NCI-H2107 (cell line): ENCODE measurements at places on chromosomes 1 and 21.

DNA sequence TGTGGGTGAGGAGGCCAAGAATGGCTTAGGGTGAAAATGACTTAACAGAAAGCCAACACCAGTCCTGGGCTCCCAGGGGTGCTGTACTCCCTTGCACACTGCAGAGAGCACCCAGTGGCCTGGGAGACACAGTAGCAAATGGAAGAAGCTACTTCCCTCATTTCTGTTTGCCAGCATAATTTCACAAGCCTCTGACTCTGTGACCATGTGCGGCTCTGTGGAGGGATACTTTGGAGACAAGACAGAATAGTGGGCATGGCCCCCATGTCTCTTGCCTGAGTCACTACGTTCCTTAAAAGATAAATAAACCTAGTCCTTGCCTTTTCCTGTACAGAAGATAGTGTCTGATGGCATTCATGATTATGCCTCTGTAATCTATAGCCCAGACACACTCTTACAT is 38.1 kb downstream of the TRIM62 start:
- no peak for DNase-seq

DNA sequence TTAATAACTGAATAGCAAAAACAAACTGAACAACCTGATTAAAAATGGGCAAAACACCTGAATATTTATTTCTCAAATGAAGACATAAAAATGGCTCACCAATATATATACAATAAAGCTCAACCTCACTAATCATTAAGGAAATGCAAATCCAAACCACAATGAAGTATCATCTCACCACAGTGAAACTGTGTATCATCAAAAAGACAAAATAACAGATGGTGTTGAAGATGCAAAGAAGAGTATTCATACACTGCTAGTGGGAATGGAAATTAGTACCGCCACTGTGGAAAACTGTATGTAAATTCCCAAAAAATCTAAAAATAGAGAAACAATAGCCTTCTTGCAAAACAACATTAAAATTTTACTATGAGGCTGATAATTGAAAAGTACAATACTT is 1660.1 kb upstream of the B3GALT2 start:
- no peak for DNase-seq

DNA sequence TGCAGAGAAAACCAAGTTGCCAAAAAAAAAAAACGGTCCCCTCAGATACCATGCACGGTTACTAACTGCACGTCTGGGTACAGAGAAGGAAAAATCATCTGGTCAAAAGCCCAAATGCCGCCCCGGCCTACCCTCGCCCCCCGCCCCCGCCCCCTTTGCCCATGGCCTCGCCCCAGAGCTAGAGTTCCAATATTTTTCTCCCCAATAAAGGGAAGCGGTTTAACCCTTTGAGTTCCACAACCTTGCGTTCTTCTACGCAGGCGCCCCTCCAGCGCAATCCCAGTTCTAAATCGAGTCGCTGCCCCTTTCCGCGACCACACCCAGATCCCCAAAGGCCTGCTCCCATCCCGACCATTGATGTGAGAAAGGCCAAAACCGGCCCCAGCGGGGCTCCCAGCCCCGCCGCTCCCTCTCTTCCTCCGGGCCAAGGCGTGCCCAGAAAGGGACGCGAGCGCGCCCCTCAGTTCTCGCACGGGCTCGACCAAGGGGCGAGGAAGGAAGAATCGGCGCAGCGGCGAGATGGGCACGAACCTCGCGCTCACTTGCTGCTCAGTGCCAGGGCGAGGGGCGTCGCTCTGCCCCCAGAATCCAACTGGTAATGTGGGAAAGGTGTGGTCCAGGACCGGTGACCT is 797 bp downstream of the WDR47 start:
- DNase-seq, result no peak

DNA sequence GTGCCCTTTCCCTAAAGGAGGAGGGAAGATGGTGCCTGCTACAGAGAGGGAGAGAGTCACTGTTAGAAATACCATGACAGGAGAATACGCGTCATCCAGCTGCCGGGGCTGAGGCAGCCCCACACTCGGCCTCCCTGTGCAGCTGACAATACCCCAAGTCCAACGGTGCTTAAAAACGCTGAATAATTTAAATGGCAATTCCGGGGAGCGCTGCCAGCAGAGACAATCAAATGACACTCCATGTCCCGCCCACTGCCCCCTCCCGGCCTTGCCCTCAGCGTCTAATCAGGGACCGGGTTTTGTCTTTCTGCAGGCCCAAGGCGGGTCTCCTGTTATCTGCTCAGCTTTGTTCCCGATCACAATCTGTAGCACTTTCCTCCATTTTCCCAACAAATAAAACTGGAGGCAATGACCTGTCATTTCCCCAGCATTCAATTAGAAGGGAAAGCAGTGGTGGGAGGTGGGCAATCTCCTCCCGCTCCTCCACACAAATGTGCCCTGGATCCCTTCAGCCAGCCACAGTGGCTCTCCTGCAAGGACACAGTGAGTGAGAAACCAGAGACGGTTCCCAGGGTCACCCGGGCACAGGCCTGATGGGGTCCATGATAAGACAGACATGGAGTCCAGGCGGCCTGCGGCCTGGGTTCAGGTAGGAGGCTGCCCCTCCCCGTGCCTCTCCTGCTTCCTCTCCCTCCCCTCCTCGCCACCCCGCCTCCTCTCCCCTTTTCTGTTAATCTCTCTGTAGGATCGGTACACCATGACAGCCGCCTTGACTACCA is 42.7 kb upstream of the AJAP1 start:
- no peak for DNase-seq

DNA sequence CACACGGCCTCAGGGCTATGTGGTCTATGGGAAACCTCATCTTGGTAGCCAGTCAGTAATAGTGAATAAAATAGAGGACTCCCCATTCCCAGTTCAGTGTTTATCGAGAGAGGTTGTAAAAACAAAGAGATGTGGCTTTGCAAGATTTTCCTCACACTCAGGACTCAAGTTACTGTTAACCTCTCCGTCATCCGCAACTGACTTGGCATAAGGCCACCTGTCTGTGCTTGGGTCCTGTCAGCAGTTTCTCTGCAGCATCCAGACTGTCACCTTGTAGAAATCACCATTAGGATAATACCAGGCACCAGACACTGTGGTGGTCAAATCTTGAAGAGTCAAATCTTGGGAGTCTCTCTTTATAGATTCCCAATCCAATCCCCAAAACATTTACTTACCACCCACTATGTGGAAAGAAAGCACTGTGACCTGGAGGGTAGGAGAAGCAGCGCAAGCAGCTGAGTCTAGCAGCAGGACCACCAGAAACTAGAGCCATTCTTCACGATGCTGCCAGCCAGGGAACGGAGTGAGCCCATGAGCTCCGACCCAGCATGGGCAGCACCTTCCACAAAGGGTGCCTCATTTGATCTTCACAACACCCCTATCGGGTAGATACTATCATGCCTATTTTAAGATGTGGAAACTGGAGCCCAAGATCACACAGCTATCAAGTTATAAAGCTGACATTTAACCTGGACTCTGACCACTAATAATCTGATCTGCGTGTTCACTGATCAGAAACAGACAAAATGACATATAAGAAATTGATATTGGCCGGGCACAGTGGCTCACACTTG is 5.6 kb upstream of the GPR25 start:
- peak; percentile 28 for DNase-seq

- DNase-seq, result no peak
These were observed 264.7 kb downstream of the CTH start for GRCh38 chr1:70675737-70676156.

DNA sequence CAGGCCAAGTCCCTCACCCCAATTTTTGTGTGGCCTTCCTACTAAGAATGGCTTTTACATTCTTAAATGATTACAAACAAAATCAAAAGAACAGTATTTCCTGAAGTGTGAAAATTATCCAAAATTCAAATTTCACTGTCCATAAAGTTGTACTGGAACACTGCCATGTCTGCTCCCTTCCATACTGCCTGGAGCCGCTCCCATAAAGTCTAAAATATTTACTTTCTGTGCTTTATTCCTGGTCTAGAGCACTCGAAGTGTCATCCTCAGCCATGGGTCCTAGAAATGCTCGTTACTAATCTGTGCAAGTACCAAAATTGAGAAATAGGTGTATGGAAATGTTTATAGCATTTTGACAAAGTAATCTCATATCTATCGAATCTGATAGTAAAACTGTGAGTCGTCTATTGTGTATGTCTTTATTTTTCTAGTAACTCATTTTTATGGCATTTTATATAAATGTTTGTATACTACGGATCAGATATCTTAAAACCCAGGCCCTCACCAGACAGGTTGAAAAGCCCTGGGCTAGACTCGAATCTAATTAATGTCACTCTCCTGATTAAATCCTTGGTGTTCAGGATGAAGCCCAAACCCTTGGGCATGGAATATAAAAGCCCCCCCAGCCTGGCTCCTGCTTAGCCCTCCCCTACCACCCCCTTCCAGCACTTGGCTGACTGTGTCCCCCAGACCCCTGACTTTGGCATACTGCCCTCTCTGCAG is 4.9 kb downstream of the LBR start:
- no peak for DNase-seq

GRCh38 chr1:220894924-220895256 is 15.6 kb downstream of the HLX start:
- DNase-seq, result no peak

- DNase-seq, result no peak
These were observed 12.3 kb downstream of the STXBP3 start for GRCh38 chr1:108758796-108759195.

GRCh38 chr1:226732856-226733291 is 6.2 kb downstream of the ITPKB start:
- DNase-seq, result no peak

DNA sequence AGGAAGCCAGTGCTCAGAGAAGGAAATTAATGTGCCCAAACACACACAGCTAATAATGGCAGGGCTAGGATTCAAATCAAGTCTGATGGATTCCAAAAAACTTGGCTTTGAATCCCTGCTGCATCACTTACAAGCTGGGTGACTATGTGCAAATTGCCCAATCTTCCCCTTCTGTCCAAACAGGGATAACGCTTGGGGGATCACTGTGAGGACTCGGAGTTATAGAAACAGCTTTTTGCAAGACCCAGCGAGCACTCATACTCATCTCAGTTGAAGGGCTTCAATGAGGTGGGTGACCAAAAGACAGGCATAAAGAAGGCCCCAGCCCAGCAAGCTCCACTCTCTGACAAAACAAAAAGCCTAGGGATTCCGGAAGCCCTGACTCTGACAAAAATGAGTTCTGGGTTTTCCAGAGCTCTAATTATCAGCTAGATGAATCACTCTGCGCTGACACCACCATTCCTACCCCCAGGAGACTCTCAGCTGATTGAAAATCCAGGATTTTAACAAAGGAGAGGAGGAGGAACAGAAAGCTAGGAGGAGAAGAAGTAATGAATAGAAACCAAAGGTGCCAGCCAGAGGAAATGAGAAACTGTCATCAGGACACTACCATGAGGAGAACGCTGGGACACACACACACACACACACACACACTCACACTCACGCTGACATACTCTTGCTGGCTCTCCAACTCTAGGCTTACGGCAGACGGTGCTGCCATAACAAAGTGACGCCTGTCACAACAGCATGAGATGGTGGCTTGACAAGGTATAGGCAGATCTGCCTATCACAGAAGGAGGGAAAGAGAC is 1.6 kb upstream of the STK40 start:
- no peak for DNase-seq
